ENCODE measurements at places on chromosomes 7 and 10. TPM values are rescaled to one million over a fixed set of nuclear protein-coding genes. Genes with fewer than 3 reads are reported as not detected.
A peak's percentile ranks its signal among the peaks of the same experiment; 100 is the strongest.

DNA sequence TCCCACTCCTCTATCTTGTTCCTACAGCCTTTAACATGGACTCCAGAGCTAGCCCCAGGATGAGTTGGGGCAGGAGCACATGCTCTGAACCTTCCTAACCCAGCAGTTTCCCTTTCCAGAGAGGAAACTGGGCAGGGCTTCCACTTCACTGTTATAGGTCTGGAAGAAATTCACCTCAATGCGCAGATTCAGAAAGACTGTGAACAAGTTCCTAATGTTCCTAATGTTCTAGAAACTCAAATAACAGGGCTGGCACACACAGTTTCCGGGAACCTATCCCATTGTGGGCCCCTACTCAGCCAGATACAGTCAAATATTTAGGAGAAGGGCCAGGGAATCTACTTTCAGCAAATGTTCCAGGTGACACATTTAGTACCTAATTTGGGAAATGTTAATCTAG lies 29.7 kb downstream of the ABCC2 start:
- no peak overlapping the region for H3K27ac ChIP-seq
- H3K36me3 ChIP-seq = no peaks in the 10 kb centered on the region
- no peaks in the 10 kb centered on the region for H3K4me1 ChIP-seq
- no peak for DNase-seq
- no peak overlapping the region for H3K4me3 ChIP-seq
- H3K27me3 ChIP-seq = no peaks in the 10 kb centered on the region

GRCh38 chr7:25391961-25392587 lies 163.8 kb upstream of the NPVF start:
- no peak for DNase-seq
- H3K4me3 ChIP-seq = no peak overlapping the region
- peaks cover 8% of the 10 kb centered on the region for H3K4me1 ChIP-seq
- H3K36me3 ChIP-seq = no peaks in the 10 kb centered on the region
- H3K27ac ChIP-seq = no peak overlapping the region

- no peaks in the 10 kb centered on the region for H3K27me3 ChIP-seq
- H3K36me3 ChIP-seq = no peaks in the 10 kb centered on the region
- H3K4me1 ChIP-seq = no peaks in the 10 kb centered on the region
- no peak overlapping the region for H3K4me3 ChIP-seq
Observed at GRCh38 chr7:25216837-25217236, 11.4 kb downstream of the NPVF start.

GRCh38 chr10:77972148-77972547 lies 45.6 kb upstream of the DLG5 start:
- no peak overlapping the region for H3K4me3 ChIP-seq
- H3K27me3 ChIP-seq = no peaks in the 10 kb centered on the region
- peaks cover 30% of the 10 kb centered on the region for H3K4me1 ChIP-seq
- peak overlapping the region; percentile 88 for H3K27ac ChIP-seq
- no peak for DNase-seq

- H3K4me3 ChIP-seq = no peak overlapping the region
- H3K36me3 ChIP-seq = no peaks in the 10 kb centered on the region
- DNase-seq = no peak
- H3K27ac ChIP-seq = no peak overlapping the region
Observed at GRCh38 chr10:4094751-4095150, 309.7 kb upstream of the KLF6 start.

GRCh38 chr10:974038-974784 lies 14.0 kb upstream of the GTPBP4 start:
- no peak for DNase-seq
- H3K27ac ChIP-seq = no peak overlapping the region
- H3K27me3 ChIP-seq = no peaks in the 10 kb centered on the region
- H3K36me3 ChIP-seq = no peaks in the 10 kb centered on the region
- no peak overlapping the region for H3K4me3 ChIP-seq

DNA sequence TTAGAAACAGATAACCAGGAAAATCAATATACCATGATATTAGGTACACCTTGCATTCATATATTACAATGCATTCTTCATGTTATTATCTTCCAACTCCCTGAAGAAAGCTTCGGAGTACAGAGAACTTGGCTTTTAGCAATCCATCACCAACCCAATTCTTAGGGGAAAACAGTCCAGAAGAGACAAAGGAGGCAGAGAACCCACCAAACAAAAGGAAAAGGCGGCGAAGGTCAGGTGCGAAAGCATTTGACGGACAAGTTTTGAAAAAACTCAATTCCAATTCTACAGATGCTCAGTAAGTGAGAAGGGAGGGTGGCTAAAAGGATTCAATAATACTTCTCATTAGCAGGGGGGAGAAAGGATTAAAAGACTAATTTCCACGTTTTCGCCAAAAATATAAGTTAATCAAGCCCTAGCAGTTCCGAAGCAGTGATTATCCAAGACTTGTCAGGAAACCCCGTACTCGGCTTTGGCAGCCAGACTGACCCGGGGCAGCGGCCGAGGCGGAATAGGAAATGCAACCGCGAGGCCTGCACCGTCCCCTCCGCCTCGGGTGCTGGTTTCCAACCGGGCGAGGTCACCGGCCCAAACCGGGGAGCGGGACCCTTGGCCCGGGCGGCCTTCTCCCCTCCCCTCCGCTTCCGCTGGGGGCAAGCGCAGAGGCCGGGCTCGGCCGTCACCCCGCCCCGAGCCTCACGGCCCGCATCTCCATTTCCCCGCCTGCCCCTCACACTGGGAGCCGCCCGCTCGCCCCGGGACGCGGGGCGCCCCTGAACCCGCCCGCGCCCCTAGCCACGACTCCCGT lies 747 bp downstream of the GDI2 start:
- peaks cover 40% of the 10 kb centered on the region for H3K4me1 ChIP-seq
- DNase-seq = peak; percentile 74
- H3K27me3 ChIP-seq = no peaks in the 10 kb centered on the region

- no peak overlapping the region for H3K4me3 ChIP-seq
- no peak overlapping the region for H3K27ac ChIP-seq
- no peak for DNase-seq
- H3K27me3 ChIP-seq = no peaks in the 10 kb centered on the region
Observed at GRCh38 chr7:72539702-72540101, 127.6 kb upstream of the CALN1 start.

DNA sequence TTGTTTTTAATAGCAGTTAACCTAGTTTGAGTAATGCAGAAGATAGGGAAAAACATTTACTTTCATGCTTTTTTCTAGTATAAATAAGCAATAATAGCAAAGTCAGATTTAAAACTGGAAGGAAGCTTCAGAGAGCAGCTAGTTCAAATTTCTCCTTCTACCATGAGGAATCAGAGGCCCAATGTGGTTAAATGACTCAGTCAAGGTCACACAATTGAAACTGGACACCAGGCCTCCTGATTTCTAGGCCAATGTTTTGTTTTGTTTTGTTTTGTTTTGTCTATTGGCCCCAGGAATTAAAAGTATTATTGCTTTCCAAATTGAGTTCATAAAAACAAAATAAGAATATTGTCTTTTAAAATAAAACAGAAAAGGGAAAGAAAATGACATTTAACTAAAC lies 122.3 kb downstream of the TRIL start:
- H3K36me3 ChIP-seq = no peaks in the 10 kb centered on the region
- no peaks in the 10 kb centered on the region for H3K4me1 ChIP-seq
- no peak for DNase-seq
- no peak overlapping the region for H3K4me3 ChIP-seq
- no peak overlapping the region for H3K27ac ChIP-seq

DNA sequence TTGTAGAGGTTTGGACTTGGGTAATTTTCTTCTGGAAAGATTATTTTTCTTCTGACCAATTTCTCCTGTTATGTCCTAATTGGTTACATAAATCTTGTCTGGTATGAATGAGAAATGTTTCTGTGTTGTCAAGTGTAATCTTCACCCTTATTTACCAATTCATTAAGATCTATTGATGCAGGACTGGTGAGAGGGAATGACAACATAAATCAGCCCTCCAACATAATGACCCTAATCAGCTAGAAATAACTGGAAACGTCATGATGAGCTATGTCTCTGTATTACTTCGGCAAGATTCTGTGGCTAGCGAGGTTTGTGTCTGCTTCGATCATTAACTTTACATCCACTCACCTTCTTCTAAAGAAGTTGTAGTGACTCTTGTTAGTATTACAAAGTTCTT lies 3.5 kb downstream of the FOXP2 start:
- H3K36me3 ChIP-seq = no peaks in the 10 kb centered on the region
- H3K4me1 ChIP-seq = peaks cover 34% of the 10 kb centered on the region

- no peak for DNase-seq
- H3K4me1 ChIP-seq = peaks cover 12% of the 10 kb centered on the region
- no peak overlapping the region for H3K4me3 ChIP-seq
Observed at GRCh38 chr7:2661602-2662272, 26.3 kb upstream of the AMZ1 start.

DNA sequence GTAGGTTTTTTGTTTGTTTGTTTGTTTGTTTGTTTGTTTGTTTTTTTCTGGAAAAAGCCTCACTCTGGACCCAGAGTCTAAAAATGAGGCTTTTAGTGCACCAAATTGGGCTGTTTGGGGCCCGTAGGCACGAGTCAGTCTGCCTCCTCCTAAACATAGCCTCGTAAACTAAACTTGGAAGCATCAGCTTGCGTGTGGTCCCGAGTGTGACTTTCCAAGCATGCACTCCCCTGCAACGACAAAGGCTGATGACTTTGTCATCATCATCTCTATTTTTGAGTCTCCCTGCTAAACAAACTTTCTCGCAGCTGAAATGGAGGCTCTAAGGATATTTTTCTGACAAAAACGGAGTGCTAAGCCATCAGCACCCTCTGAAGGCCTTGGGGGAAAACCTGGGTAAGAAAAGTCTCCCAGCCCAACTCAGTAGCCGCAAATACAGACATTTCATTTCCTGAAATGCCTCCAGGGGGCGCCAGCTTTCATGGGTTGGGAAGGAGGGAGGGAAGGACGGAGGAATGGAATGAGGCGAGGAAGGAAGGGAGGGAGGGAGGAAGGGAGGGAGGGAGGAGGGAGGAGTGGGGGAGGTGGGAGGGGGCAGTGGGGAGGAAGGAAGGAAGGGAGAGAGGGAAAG lies 245.9 kb downstream of the KCNMA1 start:
- H3K27me3 ChIP-seq = no peaks in the 10 kb centered on the region
- no peak overlapping the region for H3K4me3 ChIP-seq
- peak; percentile 84 for DNase-seq
- H3K36me3 ChIP-seq = no peaks in the 10 kb centered on the region
- peak overlapping the region; percentile 30 for H3K27ac ChIP-seq
- peaks cover 26% of the 10 kb centered on the region for H3K4me1 ChIP-seq

DNA sequence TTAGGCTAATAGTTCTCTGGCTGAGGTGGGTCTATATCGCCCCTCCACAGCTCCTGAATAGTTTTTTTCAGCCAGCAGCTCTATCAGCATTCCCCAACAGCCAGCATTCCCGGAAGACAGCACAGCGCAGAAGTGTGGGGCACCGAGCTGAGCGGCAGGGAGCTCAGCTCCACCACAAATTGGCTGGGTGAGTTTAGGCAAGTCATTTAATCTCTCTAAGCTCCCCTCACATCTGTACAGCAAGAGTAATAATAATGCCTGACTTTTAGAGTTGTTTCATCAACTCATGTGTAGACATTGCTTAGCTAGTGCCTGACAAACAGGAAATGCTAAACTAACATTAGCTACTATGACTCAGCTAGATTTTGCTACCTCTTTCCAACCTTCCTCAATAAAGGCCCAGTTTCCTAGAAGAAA lies 247.9 kb upstream of the PTN start:
- no peak overlapping the region for H3K4me3 ChIP-seq
- no peak for DNase-seq
- no peaks in the 10 kb centered on the region for H3K27me3 ChIP-seq
- H3K4me1 ChIP-seq = no peaks in the 10 kb centered on the region

DNA sequence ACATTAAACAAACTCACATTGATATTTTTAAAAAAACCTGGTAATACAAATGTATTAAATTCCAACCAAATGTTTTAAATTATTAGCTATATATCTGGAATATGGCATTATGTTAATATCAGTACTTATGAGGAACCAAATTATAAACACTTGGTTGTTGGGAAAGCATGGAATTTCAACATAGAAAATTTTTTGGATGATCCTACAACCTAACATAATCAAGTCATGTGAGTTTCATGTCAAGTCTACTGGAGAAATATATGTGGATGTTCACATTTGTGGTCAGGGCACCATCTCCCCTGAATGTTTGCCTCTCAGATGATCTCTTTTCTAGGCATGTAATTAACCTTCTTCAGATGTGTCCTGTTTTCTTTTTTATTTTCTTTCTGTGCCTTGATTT lies 5.2 kb upstream of the POT1 start:
- H3K4me1 ChIP-seq = no peaks in the 10 kb centered on the region
- H3K27me3 ChIP-seq = no peaks in the 10 kb centered on the region
- no peak overlapping the region for H3K27ac ChIP-seq
- no peaks in the 10 kb centered on the region for H3K36me3 ChIP-seq

The MYH16 gene
- total RNA-seq = not detected

The EPO gene
- total RNA-seq = not detected

The BHLHA15 gene
- total RNA-seq = not detected
